ENCODE measurements at places on chromosomes 3 and 15. TPM values are rescaled to one million over a fixed set of nuclear protein-coding genes. Genes with fewer than 3 reads are reported as not detected.

The KY gene
- not detected for total RNA-seq

The SPRED1 gene
- total RNA-seq: 43.6 TPM

The MRPS25 gene
- total RNA-seq: 52.3 TPM

DNA sequence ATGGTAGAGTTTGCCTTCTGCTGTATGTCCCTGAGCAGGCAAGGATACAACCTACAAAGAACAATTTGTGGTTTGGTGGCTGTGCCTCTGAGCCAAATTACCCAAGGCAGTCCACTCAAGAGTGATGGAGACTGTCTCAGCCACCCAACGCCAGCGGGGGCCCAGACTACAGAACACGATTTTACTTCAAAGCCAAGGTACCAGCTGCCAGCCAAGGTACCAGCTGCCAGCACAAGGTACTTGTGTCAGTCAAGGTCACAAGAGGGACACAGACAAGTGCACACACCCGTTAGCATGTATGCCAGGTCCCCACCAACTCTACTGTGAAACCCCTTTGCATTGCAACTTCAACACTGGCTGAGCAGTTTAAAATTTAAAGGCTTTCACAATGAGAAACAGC is 23.5 kb downstream of the COLQ start:
- DNase-seq: peak; percentile 78

DNA sequence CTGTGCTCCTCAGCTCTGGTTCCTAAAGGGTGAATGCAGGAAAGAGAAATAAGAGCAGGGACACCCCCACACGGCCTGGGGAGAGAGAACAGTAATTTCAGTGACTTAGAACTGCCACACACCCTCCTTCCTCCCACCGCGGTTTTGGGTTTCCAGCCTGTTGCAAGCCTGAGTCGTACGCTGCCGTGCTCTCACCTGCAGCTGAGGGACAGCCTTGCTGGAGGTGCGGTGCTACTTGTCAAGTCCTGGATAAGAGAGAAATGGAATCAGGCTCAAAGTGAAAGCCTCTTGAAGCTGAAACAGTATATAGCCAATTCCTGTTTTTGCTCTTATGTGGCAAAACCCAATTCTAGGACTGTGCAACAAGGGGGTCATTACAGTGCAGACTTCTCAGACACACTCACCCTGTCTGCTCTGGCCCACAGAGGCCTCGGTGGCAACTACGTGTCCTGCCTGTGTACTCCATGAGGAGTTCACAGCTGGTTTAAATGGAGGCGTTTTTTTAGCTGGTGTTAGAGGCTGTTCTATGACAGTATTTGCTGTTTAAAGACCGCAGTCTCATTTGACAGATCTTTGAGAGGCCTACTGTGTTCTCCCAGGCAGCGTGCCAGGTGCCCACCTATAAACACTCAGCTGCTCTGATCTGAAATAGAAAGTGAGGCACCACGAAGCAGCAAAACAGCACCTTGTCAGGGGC is 42.9 kb downstream of the TBC1D2B start:
- DNase-seq: no peak

DNA sequence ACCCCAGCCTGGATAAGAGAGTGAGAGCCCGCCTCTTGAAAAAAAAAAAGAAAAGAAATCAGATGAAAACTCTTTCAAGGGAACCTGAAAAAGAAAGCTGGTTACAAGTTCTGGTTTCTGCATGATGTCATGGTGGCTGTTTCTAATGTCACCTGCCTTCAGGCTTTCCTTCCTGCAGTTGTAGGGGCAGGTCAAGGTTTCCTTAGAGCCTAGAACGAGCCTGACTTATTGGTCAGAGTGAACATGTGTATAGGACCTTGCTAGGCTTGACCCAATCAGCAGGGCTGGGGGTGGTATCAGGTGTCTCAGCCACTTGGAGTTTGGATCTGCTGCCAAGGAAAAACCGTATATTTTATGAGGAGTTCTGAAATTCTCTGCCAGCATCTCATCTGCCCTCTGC is 3.8 kb downstream of the IVD start:
- no peak for DNase-seq

DNA sequence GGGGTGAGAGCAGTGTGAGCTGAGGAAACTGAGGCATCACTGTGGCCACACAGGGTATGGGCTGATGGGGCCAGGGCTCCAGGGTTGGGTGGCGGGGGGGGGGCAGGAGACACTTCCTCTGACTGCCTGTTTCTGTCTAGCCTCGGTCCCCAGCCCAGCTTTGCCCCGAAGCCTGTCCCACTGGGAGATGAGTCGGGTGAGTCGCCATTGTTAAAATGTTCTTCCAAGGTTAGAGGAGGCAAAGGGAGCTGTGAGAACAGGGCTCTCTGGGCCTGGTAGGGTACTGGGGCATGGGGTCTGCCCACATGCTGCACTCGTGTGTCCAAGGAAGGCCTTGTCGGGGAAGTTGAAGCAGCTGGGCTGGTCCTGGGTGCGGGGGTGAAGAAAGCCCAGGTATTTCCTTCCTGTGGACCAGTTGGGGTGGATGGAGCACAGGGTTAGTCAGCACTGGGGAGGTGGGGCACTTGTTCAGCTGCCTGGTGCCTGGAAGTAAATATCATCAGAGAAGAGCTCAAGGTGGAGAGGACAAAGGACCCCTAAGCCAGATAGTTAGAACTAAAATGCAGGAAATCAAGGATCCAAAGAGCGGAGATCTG is 8.3 kb upstream of the JMJD7 start:
- no peak for DNase-seq

GRCh38 chr3:161268601-161269000 is 47.5 kb downstream of the NMD3 start:
- no peak for DNase-seq

DNA sequence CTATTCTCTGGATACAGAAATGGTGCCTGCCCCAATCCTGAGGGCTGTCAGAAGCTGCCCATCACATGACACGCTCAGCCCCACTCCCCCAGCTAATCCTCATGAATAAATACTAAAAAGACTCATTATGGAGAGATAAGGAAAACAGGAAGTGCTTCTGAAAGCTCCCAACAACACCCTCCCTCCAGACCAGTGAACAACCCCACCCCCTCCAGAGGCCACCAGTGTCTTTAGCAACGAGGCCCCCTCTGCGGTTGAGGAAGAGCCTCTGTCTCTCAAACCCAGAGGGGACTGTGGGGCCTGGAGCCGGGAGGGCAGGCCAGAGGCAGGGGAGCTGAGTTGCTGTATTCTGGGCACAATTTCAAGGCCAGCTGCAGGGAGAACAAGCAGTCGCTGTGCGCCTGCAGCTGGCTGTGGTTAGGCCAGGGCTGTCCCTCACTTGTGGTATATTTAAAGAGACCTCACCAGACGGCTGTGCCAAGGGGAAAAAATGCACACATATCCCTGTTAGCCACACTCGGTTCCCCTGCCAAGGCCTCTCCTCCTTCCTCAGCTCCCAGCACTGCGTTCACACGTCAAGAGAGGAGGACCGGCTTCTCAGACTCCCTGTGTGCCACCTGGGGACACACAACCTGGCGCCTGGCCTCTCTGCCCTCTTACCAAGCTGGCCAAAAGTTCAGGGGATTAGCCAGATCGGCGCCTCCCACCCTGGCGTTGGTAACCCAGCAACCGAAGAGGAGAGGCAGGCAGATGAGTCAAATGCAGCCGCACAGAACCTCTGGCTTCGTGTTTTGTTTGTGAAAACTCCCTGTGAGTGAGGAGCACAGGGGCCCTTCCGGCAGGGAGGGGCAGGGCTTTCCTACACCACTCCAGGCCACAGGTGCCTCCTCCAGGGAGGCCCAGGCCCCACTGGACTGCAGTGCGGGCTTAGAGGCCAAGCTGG is 101.2 kb upstream of the ETV5 start:
- DNase-seq: no peak

- no peak for DNase-seq
These were observed 12.4 kb downstream of the ACTC1 start for GRCh38 chr15:34782901-34783300.

The TRH gene
- not detected for total RNA-seq

DNA sequence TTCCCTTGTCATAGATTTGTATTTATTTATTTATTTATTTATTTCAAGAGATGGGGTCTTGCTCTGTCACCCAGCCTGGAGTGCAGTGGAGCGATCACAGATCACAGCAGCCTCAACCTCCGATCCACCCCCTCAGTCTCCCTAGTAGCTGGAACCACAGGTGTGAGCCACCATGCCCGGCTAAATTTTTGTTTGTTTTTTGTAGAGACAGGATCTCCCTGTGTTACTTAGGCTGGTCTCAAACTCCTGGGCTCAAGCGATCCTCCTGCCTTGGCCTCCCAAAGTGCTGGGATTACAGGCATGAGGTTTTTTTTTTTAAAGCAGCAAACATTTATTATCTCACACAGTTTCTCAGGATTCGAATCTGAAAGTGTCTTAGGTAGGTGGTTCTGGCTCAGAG is 2.5 kb downstream of the TTBK2 start:
- no peak for DNase-seq
